Activated T-cell treated with anti-CD3 and anti-CD28 coated beads, Interleukin-2, amount 50 U/mL, for 24 hours (primary cell): ENCODE measurements at places on chromosomes 4 and X.

DNA sequence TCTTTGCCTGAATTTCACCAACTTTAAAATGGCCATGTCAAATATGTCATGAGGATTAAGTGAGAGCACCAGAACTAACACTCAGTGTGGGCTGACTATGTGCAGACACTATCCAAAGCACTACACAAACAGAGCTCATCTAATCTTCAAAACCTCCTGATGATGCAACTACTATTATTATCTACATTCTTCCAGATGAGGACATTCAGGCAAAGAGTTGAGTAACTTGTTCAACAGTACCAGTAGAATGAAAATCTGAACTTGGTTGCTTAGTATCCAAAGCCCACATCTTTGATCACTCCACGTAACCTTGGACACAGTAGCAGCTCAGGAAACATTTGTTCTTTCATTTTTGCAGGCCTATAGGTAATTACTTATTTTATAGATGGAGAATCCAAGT, 90.1 kb downstream of the ATP8A1 start:
- DNase-seq: no peak

DNA sequence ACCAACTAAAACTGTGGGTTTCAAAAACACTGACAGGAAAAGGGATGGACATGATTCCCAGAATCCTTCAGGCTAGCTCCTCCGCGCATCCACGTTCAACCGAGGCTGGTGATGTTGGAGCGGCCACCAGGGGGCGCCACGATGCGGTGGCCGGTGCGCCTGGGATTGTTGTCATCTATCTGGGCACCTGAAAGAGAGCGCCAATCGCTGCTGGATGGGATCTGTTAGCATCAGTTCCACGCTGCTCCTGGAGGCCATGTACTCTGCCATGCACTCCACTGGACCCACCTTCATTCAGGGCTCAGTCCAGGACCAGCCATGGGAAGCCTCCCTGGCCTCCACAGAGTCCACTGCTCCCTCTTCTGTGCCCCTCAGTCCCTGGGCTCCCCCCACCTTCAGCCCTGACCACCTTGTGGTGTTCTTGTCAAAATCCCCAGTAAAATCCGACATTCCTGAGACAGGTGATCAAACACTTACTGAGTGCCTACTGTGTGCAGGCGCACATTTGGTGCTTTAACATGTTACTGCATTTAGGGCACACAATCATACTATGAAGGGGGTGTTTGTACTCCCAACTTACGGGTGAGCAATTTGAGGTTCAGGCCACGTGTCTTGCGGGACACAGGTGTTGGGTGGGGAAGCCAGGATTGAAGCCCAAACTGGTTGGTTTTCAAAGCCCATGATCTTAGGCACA, 71.1 kb downstream of the CRMP1 start:
- DNase-seq: no peak

DNA sequence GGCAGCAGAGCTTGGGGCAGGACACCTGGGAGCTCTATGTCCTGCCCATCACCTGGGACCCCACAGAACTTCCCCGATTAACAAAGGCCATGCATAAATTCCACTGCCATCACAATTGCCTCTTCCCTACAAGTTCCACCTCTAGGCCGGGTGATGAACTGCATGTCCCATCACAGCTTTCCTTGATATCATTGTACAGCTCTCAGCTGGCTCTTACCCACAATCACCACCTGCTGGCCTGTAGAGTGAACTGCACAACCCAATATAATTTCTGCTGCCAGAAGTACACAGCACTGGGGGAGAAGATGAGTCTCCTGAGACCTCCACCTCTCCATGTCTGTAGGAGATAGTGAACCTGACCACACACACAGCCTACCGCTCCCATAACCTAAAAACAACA, 285.0 kb upstream of the AADAT start:
- DNase-seq: no peak

DNA sequence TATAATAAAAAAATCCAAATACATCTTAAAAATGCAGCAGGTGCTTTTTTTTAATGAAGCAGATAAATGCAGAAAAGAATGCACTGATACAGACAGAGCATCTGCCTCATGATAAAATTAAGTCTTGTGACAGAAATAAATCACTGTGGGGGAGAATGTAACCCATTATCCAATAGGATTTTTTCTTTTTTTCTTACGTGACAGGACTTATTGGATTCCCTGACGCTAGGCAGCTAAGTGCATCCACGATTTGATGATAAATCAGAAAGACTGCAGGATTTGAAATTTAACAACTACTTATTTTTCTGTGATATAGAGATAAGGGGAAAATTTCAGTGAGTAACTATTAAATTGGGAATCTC, 110.6 kb upstream of the PPARGC1A start:
- no peak for DNase-seq
